ENCODE measurements at places on chromosomes 11 and 22.

DNA sequence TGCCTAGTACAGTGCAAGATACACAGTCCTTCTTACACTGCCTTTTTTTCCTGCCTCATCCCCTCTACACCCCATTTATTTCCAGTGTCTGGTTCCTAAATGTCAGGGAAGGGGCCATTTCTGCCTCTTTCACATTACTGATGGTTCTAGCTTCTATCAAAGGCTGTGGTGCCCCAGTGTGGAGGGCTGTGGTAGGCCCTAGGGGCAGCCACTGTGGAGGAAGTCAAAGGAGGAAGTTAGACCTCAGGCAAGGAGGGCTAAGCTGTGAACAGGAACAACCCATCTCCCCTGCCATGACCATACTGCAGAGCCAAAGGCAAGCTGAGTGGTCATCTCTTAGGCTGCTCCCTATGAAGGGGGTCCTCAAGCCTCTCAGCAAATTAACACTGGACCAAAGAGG is 81.9 kb upstream of the CRTAM start:
- no peak for DNase-seq

DNA sequence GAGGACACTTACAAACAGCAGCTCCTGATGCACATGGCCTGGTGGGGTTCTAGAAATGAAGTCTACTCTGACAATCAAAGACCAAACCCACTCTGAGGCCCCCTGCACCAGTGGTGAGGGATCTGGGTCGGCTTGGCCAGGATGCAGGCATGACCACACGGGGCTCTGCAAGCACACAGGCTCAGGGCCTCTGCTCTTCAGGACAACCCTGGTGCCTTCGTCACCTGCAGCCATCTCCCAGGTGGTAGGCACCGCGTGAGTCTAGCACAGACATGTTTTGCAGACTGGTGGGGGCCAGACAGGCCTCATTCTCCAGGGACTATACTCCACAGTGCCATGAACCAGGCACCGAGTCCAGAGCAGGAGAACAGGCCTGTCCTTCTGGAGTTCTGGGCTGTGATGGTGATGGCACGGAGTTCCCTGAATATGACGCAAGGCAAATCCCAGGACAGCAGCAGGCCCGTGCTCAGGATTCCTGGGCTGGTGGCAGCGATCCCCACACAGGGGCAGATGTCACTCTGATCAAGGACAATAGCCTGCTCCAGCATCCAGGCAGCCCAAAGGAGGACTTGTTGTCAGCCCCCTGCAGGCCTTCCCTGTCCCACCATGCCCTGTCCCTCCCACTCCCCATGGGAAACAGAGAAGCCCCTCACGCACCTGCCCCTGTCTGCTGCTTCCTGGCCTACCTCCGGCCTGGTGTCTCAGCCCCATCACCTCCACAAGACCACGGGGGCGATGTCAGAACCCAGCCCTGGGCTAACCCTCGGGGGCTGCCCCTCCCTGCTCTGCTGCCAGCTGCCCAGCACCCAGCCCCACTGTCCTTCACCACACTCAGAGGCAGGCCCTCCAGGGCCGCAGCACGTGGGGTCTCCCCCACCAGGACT is 36.1 kb downstream of the GNB1L start:
- no peak for DNase-seq

- no peak for DNase-seq
These were observed 3.1 kb upstream of the IL10RA start for GRCh38 chr11:117983163-117983475.

GRCh38 chr11:128480066-128480465 is 107.3 kb downstream of the ETS1 start:
- DNase-seq: no peak

- DNase-seq: no peak
These were observed 131.7 kb downstream of the DDX10 start for GRCh38 chr11:108796551-108796950.

DNA sequence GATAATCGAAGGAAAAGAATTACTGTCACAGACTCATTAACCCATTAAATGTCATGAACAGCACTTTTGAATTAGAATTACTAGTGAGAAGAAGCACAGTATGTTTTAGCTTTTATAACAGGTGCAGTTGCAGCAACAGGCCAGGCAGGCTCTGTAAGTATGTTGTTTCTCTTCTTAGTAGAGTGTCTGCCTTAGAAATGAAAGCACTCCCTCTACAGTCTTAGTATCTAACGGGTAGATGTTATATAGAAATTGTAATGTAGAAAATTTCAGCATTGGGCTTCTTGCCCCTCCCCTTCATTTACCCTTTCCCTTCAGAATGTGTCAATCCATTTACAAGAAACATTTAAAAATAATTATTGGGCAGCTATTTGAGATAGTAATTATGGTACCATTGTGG is 87.4 kb downstream of the HIPK3 start:
- no peak for DNase-seq

GRCh38 chr11:96152623-96153022 is 190.4 kb downstream of the MAML2 start:
- DNase-seq: no peak

DNA sequence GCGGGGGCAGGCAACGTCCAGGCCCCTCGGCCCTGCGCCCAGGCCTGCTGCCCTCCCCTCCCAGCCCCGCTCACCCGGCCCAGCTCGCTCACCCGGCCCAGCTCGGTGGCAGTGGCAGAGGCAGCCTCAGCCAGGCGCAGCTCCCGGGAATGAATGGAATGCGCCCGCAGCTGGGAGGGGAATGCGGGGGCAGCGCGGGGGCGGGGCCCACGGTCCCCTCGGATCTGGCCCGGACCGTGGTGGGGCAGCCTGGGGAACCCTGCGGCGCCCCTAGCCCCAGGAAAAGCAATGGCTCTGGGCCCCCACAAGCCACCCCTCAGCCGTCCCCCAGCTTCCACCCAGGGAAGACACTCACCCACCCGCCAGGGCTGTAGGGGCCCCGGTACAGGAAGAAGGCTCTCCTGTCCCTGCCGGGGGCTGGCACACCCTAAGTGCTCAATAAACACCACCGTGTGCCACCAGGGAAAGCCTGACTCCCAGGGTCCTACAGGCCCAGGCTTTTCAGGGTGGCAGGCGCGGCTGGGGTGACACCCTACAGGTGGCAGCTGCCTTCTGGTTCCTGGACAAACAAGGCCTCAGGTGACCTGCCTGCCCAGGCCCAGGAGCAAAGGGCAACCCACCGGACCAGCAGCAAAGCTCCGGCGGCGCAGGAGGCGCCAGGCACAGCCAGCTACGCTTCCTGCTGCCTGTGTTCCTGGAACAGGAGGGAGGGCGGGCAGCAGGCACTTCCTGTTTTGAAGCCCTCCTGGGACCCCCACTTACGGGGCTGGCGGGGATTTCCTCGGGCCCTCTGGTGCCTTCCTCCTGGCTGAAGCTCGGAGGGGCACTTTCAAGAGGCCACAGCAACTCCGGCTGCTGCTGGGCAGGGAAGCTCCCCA is 13.8 kb downstream of the PLXNB2 start:
- DNase-seq: peak; percentile 39

DNA sequence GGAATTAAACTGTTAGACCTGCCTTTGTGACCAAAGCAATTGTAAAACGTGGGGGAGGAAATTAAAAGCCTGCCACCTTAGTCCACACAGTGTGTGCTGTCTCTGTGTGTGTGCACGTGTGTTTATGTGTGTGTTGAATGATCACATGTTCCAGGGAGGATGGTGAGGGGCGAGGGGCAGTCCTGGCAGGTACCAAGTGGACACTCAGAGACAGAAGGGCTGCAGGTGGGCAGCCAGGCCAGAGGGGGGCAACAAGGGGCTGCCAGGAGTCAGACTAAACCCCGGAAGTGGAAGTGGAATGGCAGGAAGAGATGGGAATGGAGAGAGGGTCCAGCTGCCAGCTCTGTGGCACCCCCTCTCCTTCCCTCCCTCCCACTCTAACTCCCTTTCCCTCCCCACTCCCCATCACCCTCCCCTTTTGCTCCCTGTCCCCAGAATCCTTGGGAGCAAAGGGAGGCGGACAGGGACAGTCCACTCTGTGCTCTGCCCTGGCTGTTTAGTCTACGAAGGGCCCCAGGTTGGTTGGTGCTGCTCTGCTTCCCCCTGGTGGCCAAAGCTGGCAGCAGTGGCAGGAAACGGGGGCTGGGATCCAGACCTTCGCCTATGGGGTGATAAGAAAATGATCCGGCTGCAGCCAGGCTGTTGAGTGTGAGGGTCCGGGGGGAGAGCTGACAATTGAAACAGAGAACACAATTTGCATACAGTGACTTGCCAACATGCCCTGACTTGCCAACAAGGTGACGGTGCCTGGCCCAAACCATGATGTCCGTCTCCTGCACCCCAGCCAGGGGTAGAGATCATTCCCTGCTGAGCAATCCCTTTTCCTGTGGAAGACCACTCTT is 24.4 kb downstream of the P2RY2 start:
- no peak for DNase-seq

DNA sequence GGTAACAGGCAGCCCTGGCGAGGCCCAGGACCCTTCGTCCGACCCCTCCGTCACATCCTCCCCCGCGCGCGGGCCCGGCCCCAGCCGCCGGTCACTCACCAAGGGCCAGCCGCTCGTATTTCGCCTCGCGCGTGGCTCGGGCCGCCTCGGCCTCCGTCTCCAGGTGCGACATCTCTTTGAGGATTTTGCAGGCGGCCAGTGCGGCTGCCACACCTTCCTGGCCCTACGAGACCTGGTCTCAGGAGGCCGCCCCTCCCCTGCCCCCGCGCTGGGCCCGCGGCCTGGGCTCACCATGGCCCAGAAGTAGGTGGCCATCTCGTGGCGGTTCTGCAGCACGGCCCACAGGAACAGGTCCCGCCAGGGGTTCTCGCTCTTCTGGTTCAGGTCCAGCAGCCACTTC is 14.1 kb downstream of the TSSC4 start:
- no peak for DNase-seq

- DNase-seq: no peak
These were observed 8.4 kb upstream of the CTSC start for GRCh38 chr11:88345949-88346348.

- no peak for DNase-seq
These were observed 13.5 kb upstream of the TUB start for GRCh38 chr11:8067567-8067928.

DNA sequence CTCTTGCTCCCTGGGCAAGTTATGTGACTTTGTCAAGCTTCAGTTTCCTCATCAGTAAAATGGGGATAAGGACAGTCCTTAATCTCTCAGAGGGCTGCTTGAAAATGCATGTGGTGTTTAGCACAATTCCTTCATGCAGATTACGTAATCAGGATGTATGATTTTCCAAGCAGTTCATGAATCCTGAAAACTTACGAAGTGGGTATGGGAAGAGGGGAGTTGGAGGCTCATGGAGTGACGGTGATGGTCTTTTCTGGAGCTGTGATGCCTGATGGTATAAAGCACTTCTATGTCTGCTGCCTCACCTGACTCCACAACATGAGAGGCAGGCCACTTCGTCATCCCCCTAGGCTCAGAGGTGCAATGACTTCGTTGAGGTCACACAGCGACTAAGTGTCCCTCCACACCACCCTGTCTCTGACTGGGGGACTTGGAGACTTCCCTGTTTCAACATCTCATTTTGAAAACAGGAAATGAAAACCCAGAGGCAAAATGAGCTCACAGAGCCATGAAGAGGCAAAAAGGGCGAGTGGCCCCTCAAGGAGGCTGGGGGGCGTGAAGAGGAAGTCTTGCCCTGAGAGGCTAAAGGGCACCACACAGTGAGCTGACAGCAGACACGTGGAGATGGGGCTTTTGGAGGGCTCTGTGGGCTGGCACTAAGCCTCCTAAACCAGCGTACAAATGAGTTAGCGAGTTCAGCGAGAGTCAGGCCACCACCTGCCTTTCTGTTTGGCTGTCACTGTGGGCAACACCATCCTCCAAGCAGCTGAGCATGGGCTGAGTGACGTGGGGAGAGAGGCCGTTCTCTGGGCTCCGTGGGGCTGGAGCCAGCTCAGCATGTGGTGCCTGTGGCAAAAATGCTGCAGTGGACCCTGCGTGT is 10.1 kb downstream of the MCM5 start:
- no peak for DNase-seq

DNA sequence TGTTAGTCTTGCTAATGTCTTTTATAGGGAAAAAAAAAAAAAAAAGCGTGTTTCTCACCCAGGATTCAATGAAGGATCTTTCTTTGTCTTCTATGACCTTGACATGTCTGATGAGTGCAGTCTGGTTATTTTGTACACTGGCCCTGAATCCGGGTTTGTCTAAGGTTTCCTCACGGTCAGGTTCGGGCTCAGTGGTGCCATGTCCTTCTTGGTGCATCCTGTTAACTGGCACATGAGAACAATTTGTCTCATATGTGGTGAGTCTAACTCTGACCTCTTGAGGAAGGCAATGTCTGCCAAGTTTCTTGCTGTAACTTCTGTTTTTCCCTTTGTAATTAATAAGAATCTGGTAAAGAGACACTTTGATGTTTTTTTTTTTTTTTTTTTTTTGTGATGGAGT is 12.5 kb downstream of the F2 start:
- DNase-seq: no peak

- DNase-seq: no peak
These were observed 478.9 kb upstream of the CHORDC1 start for GRCh38 chr11:90701716-90702115.

GRCh38 chr11:130629039-130629438 is 180.6 kb downstream of the ADAMTS15 start:
- no peak for DNase-seq

DNA sequence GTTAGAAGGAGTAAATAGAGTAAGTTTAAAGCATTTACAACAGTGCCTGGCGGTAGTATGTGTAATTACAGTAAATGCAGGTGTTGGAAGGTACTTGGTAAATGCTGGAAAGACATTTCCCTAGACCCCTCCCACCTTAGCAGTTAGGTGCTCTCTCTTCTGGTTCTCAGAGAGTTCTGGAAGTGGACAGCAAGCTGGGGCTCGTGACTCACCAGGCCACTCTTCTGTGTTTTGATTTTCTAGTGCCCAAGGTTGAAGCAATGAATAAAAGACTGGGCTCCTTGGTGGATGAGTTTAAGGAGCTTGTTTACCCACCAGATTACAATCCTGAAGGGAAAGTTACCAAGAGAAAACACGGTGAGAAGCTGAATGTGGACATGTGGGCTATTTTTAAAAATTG is 27.6 kb downstream of the SNU13 start:
- DNase-seq: no peak

DNA sequence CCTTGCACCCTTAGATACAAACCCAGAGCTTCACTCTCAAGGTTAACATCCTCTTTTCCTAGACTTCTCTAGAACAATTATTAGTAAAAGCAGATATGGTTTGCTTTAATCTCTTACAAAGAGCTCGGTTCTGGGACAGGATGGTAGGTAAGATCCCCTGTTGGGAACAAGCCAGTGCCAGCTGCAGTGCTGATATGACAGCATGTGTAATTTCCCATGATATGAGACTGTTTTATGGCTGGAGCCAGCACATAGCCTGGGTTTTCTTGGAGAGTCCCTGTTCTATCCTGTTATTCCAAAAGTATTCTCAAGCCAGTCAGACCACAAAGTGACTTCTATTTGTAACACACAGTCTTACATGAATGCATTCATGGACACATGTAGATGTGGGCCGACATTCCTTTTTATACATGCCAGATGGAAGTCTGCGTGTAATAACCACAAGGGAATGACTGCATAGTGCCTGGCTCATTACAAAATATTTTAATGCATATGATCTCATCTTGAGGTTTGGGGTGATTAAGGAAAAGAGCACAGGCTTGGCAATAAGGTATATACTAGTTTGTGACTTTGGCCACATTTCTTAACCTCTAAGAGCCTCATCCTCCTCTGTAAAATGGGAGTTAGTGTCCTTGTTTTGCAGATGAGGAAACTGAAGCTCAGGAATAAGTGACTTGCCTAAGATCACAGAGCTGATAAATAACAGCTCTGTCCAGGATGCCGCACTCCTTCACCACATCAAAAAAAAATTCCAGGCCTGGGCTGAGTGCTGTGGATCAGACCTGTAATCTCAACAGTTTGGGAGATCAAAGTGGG is 21.8 kb downstream of the CLMP start:
- DNase-seq: no peak

- DNase-seq: no peak
These were observed 9.6 kb upstream of the TPST2 start for GRCh38 chr22:26599505-26599904.

All from LNCaP clone FGC (cell line).